ENCODE measurements at places on chromosomes 3 and 15.

GRCh38 chr15:88142121-88142520 lies 114.4 kb downstream of the NTRK3 start:
- DNase-seq, result no peak

GRCh38 chr3:130414457-130414856 lies 69.0 kb downstream of the COL6A5 start:
- no peak for DNase-seq

GRCh38 chr15:44545913-44546802 lies 9.2 kb downstream of the EIF3J start:
- DNase-seq, result peak; percentile 47

DNA sequence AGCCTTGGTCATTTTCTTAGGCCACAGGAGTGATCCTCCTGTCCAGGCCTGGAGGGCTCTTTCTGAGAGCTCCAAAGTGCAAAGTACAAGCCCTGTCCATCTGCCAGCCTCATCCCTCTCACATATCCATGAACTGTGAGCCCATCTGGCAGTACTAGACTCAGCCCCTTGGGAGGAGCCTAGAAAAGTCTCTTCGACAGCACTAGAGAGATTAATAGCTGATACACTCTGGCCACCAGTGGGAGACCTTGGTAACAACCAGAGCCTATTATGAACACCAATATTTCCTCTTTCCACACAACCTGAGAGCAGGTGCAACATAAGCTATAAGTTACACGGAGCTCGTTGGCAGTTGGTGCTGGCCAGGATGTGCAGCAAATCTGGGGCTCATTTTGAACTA lies 59.5 kb upstream of the DCLK3 start:
- no peak for DNase-seq

DNA sequence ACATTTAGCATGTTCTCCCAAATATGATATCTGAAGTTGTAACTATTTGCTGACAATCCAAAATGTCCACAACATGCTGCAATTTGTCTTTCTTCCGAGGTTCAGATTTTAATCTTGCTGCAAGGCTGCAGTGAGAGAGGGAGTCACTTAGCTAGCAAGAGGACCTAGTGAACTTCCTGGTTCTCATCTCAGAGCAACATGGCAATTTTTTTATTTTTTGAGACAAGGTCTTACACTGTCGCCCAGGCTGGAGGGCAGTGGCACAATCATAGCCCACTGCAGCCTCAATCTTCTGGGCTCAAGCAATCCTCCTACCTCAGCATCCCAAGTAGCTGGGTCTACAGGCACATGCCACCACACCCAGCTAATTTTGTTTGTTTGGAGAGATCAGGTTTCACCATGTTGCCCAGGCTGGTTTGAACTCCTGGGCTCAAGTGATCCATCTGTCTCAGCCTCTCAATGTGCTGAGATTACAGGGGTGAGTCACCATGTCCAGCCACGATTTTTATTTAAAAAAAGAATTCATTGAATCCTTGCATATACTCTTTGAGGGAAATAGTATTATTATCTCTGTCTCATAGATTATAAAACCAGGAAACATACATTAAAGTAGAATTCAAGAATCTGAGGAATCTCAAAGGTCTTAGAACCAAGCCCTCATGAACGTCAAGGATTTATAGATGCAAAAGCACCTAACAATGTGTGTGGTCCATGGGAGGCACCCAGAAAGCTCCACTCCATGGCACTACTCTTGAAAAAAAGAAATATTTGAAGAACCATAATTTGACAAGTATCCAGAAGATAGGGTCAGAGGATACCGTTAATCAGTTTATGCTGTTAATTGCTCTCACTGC lies 9.1 kb downstream of the HDC start:
- DNase-seq, result no peak

GRCh38 chr3:78919021-78919755 lies 848.6 kb downstream of the ROBO1 start:
- no peak for DNase-seq

GRCh38 chr3:127339928-127340861 lies 52.3 kb upstream of the PRR20G start:
- no peak for DNase-seq

DNA sequence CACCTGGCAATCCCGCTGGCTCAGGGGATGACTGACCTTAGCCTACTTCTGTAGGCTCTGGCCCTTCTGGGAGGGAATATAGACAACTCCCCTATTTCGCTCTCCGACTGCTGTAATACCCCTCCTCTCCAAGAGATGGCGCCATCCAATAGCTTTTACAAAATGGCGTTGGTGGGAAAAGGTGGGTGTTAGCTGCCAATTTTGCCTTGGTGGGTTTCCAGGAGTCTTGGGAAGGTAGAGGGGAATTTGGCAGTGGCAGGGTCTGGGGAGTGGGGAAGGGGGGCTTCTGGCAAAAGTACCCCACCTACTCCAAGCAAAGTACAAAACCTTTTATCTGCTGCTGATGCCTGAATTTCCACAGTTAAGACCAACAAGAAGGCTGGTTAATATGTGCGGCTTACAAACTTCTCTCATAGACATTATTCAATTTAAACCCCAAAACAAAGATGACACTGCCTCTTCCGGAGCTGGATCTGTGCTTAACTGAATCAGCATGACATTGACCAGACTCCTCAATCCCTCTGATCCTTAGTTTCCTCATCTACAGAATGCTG lies 62.1 kb downstream of the RASGRF1 start:
- DNase-seq, result no peak

GRCh38 chr3:140276703-140277102 lies 341.7 kb downstream of the CLSTN2 start:
- no peak for DNase-seq

DNA sequence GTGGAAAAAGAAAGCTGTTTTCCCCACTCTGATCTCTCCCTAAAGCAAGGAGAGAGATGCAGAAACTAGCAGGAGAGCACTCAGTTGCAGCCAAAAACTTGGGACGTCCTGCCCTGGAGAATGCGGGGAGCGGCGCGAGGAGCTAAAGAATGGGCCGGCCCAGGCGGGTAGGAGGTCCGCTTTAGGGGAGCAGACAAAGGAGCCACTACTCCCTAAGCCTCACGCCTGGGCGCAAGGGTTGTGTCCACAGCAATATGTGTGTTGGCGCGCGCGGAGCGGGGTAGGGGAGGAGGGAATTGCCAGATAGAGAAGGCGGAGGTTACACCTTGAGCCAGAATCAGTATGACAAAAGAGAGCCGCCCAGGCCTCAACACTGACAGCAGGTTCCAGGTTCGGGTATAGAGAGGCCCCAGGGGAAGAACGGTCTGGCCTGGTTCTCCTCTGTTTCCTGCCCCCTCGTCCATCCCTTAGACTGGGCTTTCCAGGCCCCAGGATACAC lies 2.9 kb downstream of the WNT5A start:
- no peak for DNase-seq

- no peak for DNase-seq
These were observed 14.5 kb downstream of the EFCAB12 start for GRCh38 chr3:129413687-129414506.

GRCh38 chr15:35545316-35545823 lies 595 bp downstream of the DPH6 start:
- DNase-seq, result peak; percentile 2

- no peak for DNase-seq
These were observed 2.5 kb downstream of the SNTN start for GRCh38 chr3:63654931-63655330.

DNA sequence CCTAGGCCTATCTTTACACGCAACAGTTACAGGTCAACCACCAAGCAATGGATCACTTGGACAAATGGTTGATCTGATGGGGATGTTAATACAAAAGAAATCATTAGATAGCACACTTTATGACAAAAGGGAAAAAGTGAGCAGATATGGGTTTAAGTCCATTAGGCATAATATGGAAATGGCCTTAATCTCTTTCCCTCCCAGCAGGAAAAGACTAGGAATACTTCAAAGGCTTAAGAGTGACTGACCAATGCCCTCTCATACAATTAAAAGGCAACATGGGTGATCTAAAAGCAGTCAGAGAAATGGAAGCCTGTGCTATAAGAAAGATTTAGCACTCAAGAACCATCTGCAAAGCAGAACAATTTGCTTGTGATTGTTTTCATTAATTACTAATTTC lies 3.3 kb downstream of the PRTG start:
- DNase-seq, result no peak

DNA sequence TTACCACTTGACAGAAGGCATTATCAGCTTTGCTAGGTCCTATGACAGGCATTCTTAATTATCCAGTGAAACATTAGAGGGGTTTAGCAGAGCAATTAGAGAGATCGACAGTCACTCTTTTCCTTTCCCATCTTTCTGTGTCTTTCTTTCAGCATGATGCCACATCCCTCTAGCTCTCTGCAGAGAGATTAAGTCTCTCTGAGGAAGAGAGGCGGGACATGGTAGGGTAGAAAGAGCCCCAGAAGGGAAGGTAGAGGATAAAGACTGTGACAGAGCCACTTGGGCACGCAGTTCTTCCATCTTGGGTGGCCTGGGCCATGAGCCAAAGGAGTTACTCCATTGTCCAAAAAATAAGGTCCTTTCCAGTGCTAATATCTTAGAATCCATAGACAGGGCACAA lies 55.8 kb downstream of the HHLA2 start:
- no peak for DNase-seq

DNA sequence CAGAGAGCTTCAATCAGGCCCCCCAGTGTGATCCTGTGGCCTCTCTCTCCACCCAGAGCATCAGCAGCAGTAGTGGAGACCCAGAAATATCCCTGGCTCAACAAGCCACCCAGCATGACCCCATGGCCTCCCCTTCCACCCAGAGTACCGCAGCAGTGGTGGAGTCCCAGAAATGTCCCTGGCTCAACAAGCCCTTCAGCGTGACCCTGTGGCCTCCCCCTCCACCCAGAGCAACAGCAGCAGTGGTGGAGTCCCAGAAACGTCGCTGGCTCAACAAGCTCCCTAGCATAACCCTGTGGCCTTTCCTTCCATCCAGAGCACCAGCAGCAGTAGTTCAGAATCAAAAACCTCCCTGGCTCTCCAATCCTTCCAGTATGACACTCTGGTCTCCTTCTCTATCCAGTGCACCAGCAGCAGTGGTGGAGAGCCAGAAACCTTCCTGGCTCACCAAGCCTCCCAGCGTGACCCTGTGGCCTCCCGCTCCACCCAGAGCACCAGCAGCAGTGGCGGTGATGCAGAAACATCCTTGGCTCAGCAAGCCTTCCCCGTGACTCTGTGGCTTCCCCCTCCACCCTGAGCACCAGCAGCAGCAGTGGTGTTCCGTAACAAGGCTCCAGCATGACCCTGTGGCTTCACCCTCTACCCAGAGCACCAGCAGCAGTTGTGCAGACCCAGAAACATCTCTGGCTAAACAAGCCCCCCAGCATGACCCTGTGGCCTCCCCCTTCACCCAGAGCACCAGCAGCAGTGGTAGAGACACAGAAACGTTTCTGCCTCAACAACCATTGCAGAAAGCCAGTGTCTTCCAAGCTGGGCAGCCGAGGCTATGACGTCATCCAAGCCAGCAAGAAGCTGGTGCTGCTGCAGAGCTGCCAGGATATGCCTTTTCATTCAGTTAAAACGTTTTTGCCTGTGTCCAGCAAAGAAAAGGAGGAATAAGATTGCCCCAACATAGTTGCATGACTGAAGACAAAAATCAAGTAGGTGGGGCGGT lies 61.3 kb upstream of the TAMM41 start:
- no peak for DNase-seq

DNA sequence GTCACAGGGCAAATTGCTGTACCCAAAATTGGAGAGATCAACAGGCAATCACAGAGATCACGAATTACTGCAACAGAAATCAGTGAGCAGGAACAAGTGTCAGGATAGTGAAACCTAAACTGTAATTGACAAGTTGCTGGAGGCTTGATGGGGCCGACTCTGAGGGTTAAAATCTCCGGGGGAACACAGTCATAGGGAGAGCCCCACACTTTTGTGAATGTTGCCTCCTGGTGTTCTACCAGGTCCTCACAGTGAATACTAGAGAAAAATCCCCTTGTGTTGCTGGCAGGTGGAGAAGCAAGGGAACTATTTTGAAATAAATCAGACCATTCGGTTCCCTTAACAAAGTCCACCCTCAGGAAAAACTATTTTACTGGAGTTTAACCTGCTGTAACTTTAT lies 697.5 kb upstream of the CBLB start:
- DNase-seq, result no peak

DNA sequence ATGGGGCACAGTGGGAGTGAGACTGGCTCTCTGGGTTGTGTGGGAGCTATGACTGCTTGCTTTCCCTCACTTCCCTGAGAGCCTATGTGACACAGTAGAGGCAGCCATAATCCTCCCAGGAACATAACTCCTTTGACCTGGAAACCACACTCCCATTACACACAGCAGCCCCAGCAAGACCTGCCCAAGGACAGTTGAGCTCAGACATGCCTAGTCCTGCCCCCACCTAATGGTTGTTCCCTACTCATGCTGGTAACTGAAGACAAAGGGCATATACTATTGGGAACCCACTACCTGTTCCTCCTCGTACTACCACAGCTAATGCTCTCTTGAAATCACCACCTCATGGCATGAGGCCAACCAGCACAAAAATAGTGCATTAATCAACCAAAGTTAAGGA lies 550.4 kb upstream of the ARPP21 start:
- no peak for DNase-seq

GRCh38 chr15:46778876-46779275 lies 938.4 kb upstream of the SEMA6D start:
- DNase-seq, result no peak

GRCh38 chr3:146217324-146217723 lies 33.6 kb downstream of the PLSCR4 start:
- DNase-seq, result no peak

DNA sequence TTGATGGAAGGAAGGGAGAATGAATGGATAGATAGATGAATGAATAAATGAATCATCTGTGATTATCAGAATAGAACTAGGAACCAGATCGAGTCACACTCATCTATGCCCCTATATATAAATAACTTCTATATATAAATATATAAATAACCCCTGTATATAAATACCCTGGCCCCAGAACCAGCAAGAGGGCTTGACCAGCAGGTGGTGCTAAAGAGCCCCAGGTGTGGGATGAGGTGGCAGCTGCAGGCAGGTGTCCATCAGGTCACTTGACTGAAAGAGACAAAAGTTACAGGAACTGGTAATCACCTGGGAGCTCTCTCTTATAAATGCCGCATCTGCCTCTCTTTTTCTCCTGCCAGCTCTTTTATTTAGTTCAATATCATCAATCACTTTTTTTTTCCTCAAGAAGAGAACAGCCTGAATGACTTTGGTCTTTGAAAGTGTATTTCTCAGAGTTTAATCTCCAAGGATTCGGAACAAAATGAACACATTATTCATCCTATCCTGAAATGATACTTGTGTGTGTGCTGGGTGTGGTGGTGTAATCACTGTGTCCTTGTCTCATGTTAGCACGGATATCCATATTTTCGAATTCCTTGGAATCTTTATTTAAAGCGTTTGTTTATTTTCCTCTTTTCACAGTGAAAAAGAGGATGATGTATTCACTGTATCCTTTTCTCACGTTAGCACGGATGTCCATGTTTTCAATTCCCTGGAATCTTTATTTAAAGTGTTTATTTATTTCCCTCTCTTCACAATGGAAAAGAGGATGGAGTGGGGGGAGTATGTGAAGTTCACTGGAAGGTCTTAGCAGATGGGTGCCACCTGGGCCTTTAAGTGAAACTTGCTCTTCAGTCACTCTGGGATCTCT lies 35.4 kb upstream of the ATG7 start:
- DNase-seq, result peak; percentile 70
